ENCODE measurements at places on chromosomes 7 and 10.

GRCh38 chr10:8078027-8078426 is 23.5 kb downstream of the GATA3 start:
- no peak for DNase-seq

GRCh38 chr10:45000752-45001380 is at the start of gene ZNF22:
ZNF22 (plus strand) TSS chr10:45000923; CDS start chr10:45003369, 2,446 bp downstream.
- DNase-seq, result peak; percentile 27

- no peak for DNase-seq
Observed at GRCh38 chr10:103895411-103896186, 22.4 kb downstream of the STN1 start.

DNA sequence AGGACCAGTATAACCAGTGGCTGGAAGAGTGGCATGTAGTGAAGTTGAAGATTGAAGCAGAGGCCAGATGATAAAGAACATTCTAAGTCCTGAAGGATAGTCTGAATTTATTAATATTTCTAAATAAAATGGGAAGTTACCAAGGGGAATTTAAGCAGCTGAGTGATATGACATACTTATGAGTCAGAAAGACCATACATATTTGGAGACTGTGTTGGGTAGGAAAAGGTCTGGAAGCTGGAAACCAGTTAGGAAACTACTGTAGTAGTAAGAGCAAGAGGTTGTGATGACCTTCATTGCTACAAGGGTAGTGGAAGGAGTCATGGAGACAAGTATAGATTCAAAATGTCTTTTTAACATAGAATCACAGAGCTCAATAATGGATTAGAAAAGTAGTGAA is 752.3 kb downstream of the SUGCT start:
- DNase-seq, result no peak

DNA sequence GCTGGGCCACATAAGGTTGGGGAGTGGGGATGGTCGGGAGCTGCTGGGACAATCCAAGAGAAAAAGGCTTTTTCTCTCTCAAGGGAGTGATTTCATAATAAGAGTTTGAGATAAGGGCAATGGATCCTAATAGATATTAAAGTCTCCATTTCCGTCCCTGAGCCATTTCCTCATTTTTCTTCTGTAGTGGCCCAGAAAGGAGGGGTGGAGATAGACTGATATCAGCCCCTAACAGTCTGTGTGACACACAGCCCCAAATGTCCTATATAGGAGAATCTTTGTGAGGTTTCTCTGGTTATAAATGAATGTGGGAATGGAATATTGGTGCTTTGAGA is 35.2 kb downstream of the PRSS2 start:
- no peak for DNase-seq

DNA sequence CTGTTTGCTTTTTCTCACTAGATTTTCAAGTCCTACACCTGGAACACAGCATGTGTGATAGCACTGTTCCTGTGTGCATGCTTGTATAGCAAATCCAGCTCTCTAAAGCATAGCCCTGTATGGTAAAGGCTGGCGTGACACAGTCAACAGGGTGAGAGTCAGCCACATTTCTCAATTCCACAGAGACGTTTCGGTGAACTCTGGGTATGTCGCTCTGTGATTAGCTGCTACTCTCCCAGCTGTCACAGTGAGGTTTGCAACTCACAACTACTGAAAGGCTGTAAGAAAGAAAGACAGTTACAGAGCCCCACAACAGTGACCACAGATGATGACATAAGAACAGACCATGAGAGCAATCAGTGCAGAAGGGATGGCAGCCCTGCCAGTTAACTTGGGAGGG is 170.6 kb upstream of the IMMP2L start:
- no peak for DNase-seq
